ENCODE measurements at places on chromosomes 7 and 10. TPM values are rescaled to one million over a fixed set of nuclear protein-coding genes. Genes with fewer than 3 reads are reported as not detected.

CLCN1 gene
- 0.12 TPM for polyA plus RNA-seq

FAM25C gene
- not detected for polyA plus RNA-seq

PNLIP gene
- polyA plus RNA-seq, result not detected

CPA2 gene
- polyA plus RNA-seq, result not detected

CALCR gene
- 0.12 TPM for polyA plus RNA-seq

BBIP1 gene
- 21.9 TPM for polyA plus RNA-seq

OPALIN gene
- not detected for polyA plus RNA-seq

TDRD1 gene
- polyA plus RNA-seq, result not detected

PLEKHS1 gene
- not detected for polyA plus RNA-seq

AGBL3 gene
- 0.35 TPM for polyA plus RNA-seq

ADGRA1 gene
- not detected for polyA plus RNA-seq

SNX8 gene
- 21.1 TPM for polyA plus RNA-seq

SP4 gene
- polyA plus RNA-seq, result 1.1 TPM

CHN2 gene
- 0.02 TPM for polyA plus RNA-seq

DRGX gene
- 0.11 TPM for polyA plus RNA-seq

C7orf33 gene
- not detected for polyA plus RNA-seq

TSPAN12 gene
- not detected for polyA plus RNA-seq

TBX20 gene
- 1.5 TPM for polyA plus RNA-seq

HOGA1 gene
- 4.8 TPM for polyA plus RNA-seq

SLC18A3 gene
- polyA plus RNA-seq, result 1.7 TPM

AGAP5 gene
- 3.8 TPM for polyA plus RNA-seq

CBX3 gene
- polyA plus RNA-seq, result 97.0 TPM

HYAL4 gene
- polyA plus RNA-seq, result not detected

LRRD1 gene
- 0.03 TPM for polyA plus RNA-seq

ARMH3 gene
- 12.1 TPM for polyA plus RNA-seq

AS3MT gene
- polyA plus RNA-seq, result 9.0 TPM

IQUB gene
- polyA plus RNA-seq, result 0.10 TPM

WDFY4 gene
- not detected for polyA plus RNA-seq

PAPSS2 gene
- polyA plus RNA-seq, result 55.0 TPM

XRCC2 gene
- 3.4 TPM for polyA plus RNA-seq

EGFR gene
- polyA plus RNA-seq, result 30.7 TPM

CCDC172 gene
- polyA plus RNA-seq, result not detected

Measured in SK-N-SH (cell line).